GM12865 (cell line): ENCODE measurements at places on chromosomes 5 and 9.

DNA sequence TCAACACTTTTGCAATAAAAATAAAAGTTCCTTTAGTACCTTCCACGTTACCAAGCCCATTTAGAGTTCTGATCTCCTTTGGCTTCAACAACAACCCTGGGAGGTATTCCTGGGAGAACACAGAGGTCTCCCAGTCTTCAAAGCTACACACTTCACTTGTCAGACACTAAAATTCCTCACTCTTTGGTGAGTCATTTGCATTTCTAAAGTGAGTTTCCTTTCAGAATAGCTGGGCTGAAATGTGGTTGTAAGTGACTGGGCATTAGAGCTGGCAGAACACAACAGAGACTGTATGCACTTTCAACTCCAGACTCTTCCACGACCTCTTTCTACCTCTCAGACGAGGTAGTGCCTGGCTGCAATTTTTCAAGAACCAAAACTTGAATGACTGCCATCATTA is 11.5 kb upstream of the F2RL1 start:
- DNase-seq = peak; percentile 11

- DNase-seq = no peak
Measured at GRCh38 chr5:73188764-73189531, 16.0 kb downstream of the TMEM174 start.

DNA sequence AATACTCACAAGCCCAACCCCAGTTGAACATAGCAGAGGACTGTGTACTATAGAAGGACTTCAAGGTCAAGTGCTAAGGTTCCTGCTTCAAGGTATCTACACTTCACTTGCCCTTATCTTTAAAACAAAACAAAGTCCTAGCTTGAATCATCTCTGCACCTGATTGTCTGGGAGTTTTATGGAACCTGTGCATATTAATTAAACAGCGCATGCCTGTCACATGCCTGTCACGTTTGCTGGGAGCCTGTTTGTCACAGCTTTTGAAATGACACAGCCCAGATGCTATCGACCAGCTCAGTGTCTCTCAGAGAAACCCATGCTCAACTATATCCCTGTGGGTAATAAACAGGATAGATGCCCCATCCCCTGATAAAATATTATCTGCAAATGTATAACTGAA is 476.0 kb downstream of the ZSWIM6 start:
- DNase-seq = no peak

DNA sequence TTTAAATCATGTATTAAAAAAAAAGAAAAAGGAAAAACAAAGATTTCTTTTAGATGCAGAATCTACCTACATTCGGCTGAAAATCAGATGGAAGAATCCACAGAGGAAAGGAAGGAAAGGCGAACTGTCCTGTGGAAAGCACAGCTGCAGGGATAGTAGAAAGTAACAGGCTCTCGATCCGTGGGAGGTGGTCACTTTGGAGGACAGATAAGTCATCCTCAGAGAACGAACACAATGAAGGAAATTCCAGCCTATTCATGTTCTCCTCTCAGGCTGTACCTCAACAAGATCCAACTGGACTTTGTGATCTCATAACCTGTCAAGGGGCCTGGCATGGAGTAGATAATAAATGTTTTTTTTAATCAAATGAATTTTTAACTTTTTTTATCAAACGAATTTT is 72.8 kb downstream of the NR6A1 start:
- DNase-seq = no peak

DNA sequence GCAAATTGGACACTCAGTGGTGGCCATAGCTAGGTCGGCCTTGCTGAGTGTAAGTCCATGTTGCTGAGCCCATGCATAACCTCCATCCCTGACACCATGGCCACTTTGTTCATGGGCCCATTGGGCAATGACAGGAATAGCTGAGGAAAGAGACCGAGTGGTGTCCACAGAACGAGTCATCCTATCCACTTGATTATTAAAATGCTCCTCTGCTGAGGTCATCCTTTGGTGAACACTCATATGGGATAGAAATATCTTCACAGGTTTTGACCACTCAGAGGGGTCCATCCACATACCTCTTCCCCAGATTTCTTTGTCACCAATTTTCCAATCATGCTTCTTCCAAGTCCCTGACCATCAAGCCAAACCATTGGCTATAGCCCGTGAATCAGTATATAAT is 63.6 kb downstream of the PPIC start:
- no peak for DNase-seq

- DNase-seq = no peak
Measured at GRCh38 chr9:84325347-84325973, 15.1 kb downstream of the SLC28A3 start.

GRCh38 chr5:146248561-146248960 is 45.2 kb downstream of the RBM27 start:
- no peak for DNase-seq

DNA sequence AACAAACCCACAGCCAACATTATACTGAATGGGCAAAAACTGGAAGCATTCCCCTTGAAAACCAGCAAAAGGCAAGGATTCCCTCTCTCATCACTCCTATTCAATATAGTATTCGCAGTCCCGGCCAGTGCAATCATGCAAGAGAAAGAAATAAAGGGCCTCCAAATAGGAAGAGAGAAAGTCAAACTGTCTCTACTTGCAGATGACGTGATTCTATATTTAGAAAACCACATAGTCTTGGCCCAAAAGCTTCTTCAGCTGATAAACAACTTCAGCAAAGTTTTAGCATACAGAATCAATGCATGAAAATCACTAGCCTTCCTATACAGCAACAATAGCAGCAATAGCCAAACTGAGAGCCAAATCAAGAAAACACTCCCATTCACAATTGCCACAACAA is 333.7 kb upstream of the EDIL3 start:
- no peak for DNase-seq
